ENCODE measurements at places on chromosomes 13 and 19.

DNA sequence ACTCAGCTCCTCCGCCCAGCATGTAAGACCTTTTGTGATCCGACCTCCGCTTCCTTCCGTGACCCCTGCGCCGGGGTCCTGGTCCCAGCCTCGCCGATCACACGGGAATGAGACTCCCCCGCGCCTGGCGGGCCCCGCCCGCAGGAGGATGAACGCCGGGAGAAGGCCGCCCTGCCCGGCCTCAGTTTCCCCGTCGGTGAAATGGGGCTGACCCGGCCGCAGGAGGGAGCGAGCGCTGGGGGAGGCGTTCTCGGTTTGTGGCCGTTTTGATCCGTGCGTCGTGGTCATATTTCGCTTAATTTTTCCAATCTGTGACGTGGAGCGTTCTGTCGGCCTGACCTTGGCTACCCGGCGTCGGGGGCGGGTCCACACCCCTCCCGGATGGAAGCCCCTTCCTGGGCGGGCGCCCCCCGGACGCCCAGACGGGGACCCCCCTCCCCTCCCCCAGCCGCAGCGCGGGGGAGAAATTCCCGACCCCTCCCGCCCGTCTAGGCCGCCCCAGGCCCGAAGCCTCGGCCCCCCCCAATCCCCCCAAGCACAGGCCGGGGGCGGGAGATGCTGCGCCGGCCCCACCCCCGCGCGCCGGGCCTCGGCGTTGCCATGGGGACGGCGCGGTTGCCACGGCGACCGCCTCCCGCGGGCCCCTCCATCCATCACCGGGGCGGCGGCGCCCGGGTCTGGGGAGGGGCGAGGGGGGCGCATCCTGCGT lies 11.1 kb downstream of the PALM start:
- DNase-seq: peak; percentile 56

DNA sequence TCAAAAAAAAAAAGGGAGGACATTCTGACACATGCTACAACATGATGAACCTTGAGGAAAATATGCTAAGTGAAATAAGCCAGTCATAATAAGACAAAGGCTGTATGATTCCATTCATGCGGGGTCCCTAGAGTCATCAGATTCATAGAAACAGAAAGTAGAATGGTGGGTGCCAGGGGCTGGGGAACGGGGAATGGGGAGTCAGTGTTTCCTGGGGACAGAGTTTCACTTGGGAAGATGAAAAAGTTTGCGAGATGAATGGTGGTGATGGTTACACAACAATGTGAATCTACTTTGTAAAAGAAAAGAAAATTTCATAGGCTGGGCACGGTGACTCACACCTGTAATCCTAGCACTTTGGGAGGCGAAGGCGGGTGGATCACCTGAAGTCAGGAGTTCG lies 6.1 kb upstream of the CLEC4G start:
- no peak for DNase-seq

DNA sequence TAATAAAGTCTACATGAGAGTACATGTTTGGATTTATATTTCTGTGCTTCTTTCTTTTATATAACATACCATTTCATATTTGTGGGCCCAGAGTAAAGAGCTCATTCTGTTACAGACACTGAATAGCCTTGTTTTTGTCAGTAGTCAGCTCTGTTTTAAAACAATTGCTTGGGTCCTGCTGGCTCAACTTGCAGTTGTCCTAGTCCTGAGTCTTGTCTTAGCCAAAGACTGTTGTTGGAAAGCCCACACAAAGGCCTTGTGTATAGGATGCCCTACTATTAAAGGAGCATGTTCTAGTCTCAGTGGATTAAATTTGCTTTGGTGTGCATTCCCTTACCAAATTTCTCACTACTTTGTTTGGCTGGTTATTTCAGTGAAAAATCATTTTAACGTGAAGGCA lies 3.8 kb upstream of the KCNRG start:
- DNase-seq: peak; percentile 85

- DNase-seq: no peak
Observed at GRCh38 chr13:25756912-25757311, 294.9 kb downstream of the SHISA2 start.

GRCh38 chr13:38688674-38689073 lies 1.8 kb downstream of the FREM2 start:
- DNase-seq: no peak

DNA sequence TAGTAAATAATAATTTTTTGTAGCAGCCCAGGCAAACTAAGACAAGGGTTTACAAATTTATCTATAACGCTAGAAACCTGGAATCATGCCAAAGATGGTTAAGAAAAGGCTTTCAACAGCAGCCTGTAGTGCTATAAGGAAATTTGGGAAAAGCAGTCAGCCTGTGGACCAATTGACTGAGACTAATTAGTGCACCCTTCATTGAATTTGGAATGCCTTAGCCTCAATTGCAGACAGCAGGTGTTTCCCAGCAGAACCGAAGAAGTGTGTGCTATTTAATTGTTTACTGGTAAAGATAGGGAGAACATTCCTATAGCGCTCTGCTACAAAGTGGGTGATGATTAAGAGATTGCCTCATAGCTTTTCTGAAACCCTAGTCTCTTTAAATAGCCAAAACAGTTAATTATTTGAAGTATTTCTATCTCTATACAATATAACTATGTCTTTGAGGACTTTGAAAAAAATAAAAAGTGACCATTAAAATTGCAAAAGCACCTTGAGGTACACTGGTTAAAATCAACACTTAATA lies 1884.3 kb upstream of the PCDH20 start:
- DNase-seq: no peak

DNA sequence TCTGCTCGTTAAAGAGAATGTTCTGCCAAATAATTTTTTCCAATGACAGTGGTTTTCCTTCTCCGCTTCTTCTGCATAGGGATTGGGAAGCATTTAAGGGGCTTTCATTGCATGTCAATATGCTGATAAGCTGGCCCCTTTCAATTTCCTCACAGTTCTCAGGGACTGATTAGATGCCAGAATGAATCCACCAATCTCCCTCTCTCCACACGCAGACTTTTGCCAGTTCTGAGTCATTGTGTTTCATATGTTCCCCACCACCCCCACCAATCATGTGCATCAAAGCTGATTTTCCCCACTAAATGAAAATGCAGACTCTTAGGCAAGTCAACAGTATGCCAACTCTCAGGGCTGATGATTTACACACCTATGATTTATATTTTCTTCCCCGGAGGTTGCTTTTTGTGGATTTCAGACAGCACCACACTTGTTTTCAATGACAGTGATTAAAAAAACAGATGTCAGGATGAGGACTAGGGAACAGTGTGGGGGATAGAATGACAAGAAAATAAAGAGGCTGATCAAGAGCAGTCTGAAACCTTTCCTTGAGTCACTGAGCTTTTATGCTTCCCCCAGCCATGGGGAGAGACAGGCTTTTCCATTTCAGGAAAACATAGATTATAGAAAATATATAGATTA lies 47.9 kb upstream of the C13orf42 start:
- no peak for DNase-seq

- DNase-seq: no peak
Observed at GRCh38 chr13:33763021-33763420, 54.9 kb upstream of the RFC3 start.

DNA sequence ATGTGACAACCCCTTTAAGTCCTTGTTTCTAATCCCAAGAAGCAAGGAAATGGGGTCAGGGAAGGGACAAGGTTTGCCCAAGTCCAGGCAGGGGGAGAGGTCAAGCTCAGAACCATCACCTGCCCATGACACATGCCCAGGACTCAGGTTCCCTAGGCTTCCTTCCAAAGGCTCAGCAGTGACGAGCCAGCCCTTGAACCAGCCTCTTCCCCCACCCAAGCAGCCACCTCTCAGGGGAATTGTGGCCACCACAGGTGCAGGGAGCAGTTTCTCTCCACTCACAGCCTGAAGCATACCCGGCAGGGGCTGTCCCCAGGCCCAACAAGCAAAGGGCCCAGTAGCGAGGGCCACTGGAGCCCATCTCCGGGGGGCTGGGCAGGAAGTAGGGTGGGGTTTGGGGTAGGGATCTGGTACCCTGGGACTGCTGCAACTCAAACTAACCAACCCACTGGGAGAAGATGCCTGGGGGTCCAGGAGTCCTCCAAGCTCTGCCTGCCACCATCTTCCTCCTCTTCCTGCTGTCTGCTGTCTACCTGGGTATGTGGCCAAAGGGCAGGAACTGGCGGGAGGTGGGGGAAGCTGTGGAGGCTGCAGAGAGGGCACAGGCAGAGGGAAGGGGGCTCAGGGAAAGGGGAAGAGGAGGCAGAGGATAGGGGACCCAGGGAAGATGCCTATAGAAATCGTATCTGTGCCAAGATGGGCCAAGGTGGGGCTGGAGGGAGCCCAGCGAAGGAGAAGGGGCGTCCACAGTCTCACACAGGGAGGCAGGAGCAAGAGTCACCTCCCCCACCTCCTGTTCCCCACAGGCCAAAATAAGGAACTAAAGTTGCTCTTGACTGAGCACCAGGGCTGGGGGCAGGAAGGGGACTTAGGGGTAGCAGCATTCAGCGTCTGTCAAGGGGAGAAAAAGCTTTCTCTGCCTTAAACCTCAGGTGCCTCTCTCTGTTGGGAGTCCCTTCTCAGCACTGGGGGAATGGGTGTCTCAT lies at the start of gene CD79A:
Gene CD79A, plus strand, starts transcription at position 433 of the 986 bp plus-strand sequence. Its CDS starts 26 bp downstream, at position 459.
- no peak for DNase-seq

- DNase-seq: no peak
Observed at GRCh38 chr13:80109303-80109702, 231.6 kb downstream of the SPRY2 start.

DNA sequence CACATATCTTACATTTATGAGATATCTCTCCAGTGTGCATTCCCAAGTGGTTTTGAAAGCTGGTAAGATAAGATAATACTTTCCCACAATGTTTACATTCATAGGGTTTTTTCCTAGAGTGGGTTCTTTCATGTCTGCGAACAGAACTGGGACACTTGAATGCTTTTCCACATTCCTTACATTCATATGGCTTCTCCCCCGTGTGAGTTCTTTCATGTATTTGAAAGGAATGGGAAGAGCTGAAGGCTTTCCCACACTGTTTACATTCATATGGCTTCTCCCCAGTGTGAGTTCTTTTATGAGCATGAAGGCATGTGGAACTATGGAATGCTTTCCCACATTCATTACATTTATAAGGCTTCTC lies 19.7 kb downstream of the ZNF433 start:
- no peak for DNase-seq

- no peak for DNase-seq
Observed at GRCh38 chr19:13712767-13713201, 51.5 kb upstream of the MRI1 start.

All from globus pallidus (tissue), 1 donor.